ENCODE measurements at places on chromosomes 2 and 18. TPM values are rescaled to one million over a fixed set of nuclear protein-coding genes. Genes with fewer than 3 reads are reported as not detected.

Gene PRSS56
- 0.20 TPM for total RNA-seq

Gene KCNE4
- 0.65 TPM for total RNA-seq

Gene FAM237A
- not detected for total RNA-seq

Gene VWA3B
- total RNA-seq, result 0.33 TPM

Gene MPHOSPH10
- total RNA-seq, result 42.3 TPM

Gene DLX2
- 0.61 TPM for total RNA-seq

Gene NEU2
- total RNA-seq, result not detected

Gene LGALSL
- total RNA-seq, result 10.1 TPM

Gene TRIM43B
- total RNA-seq, result not detected

Gene ACADL
- total RNA-seq, result not detected

Gene SSB
- total RNA-seq, result 256 TPM

Gene TMSB10
- 10,969 TPM for total RNA-seq

Gene WNT6
- 0.08 TPM for total RNA-seq

Gene HMSD
- total RNA-seq, result 4.2 TPM

Gene GPR45
- total RNA-seq, result not detected

Gene MALL
- 131 TPM for total RNA-seq

Gene CRYGD
- not detected for total RNA-seq

Gene ACTG2
- not detected for total RNA-seq

Gene THSD7B
- total RNA-seq, result not detected
